Myometrial cell (primary cell): ENCODE measurements at places on chromosomes 13 and 19. TPM values are rescaled to one million over a fixed set of nuclear protein-coding genes. Genes with fewer than 3 reads are reported as not detected.

The KISS1R gene
- total RNA-seq: 0.18 TPM in 1 of 2 replicates, not detected in the other

The PRR12 gene
- 3.9 and 4.0 TPM in 2 replicates for total RNA-seq

The OR1I1 gene
- total RNA-seq: not detected in 2 replicates

The TMEM238 gene
- not detected in 2 replicates for total RNA-seq

The GRK1 gene
- not detected in 2 replicates for total RNA-seq

The CYP4F8 gene
- not detected in 2 replicates for total RNA-seq

The KLK8 gene
- not detected in 2 replicates for total RNA-seq

The FFAR3 gene
- not detected in 2 replicates for total RNA-seq

The GJB2 gene
- 1.4 and 3.2 TPM in 2 replicates for total RNA-seq

The SERPINE3 gene
- not detected in 2 replicates for total RNA-seq

The CYP4F11 gene
- not detected in 2 replicates for total RNA-seq

The ZIM2 gene
- not detected in 2 replicates for total RNA-seq

The CYP2S1 gene
- under 0.01 and 1.2 TPM in 2 replicates for total RNA-seq

The SH2D3A gene
- 0.18 TPM in 1 of 2 replicates, not detected in the other for total RNA-seq

The CRX gene
- not detected in 2 replicates for total RNA-seq

The ZSCAN18 gene
- 22.2 and 43.2 TPM in 2 replicates for total RNA-seq

The CGB5 gene
- total RNA-seq: not detected in 2 replicates

The ZNF382 gene
- total RNA-seq: 8.1 and 9.6 TPM in 2 replicates

The RFPL4AL1 gene
- not detected in 2 replicates for total RNA-seq

The PSPN gene
- total RNA-seq: under 0.01 and 0.89 TPM in 2 replicates

The TEX29 gene
- total RNA-seq: not detected in 2 replicates

The SKA3 gene
- total RNA-seq: 15.8 and 39.5 TPM in 2 replicates

The SULT2A1 gene
- total RNA-seq: not detected in 2 replicates

The B3GNT3 gene
- not detected in 2 replicates for total RNA-seq

The TRIM28 gene
- total RNA-seq: 262 and 433 TPM in 2 replicates

The FAM216B gene
- not detected in 2 replicates for total RNA-seq

The DHDH gene
- total RNA-seq: not detected in 2 replicates

The GIPC1 gene
- total RNA-seq: 186 and 203 TPM in 2 replicates

The ZNF486 gene
- 7.1 and 13.8 TPM in 2 replicates for total RNA-seq

The PRRG2 gene
- total RNA-seq: 0.71 TPM in 1 of 2 replicates, not detected in the other

The MISP gene
- 0.86 TPM in 1 of 2 replicates, not detected in the other for total RNA-seq

The DEDD2 gene
- total RNA-seq: 22.0 and 35.2 TPM in 2 replicates

The BAX gene
- total RNA-seq: 189 and 226 TPM in 2 replicates

The OR7C1 gene
- not detected in 2 replicates for total RNA-seq

The TTYH1 gene
- total RNA-seq: not detected in 2 replicates

The SIGLEC10 gene
- total RNA-seq: not detected in 2 replicates

The RNF225 gene
- total RNA-seq: not detected in 2 replicates

The ZNF625 gene
- 1.2 and 3.5 TPM in 2 replicates for total RNA-seq

The LIM2 gene
- not detected in 2 replicates for total RNA-seq

The TYROBP gene
- total RNA-seq: not detected in 2 replicates

The LILRA1 gene
- not detected in 2 replicates for total RNA-seq

The VSTM2B gene
- not detected in 2 replicates for total RNA-seq

The ZNF628 gene
- 2.5 and 2.6 TPM in 2 replicates for total RNA-seq

The ZFR2 gene
- not detected in 2 replicates for total RNA-seq

The ITGBL1 gene
- 68.9 and 76.6 TPM in 2 replicates for total RNA-seq

The APOC1 gene
- total RNA-seq: 6.6 and 16.7 TPM in 2 replicates

The PGPEP1 gene
- total RNA-seq: 13.3 and 22.0 TPM in 2 replicates

The S1PR2 gene
- total RNA-seq: 8.1 and 8.5 TPM in 2 replicates

The MAST1 gene
- 1.2 and 1.4 TPM in 2 replicates for total RNA-seq

The ZNF66 gene
- 0.18 and 3.5 TPM in 2 replicates for total RNA-seq

The CNMD gene
- not detected in 2 replicates for total RNA-seq
